Stimulated activated CD8-positive, alpha-beta memory T cell treated with anti-CD3 and anti-CD28 coated beads, Interleukin-15, amount 100 ng/mL, for 24 hours (primary cell): ENCODE measurements at places on chromosomes 4 and X.

DNA sequence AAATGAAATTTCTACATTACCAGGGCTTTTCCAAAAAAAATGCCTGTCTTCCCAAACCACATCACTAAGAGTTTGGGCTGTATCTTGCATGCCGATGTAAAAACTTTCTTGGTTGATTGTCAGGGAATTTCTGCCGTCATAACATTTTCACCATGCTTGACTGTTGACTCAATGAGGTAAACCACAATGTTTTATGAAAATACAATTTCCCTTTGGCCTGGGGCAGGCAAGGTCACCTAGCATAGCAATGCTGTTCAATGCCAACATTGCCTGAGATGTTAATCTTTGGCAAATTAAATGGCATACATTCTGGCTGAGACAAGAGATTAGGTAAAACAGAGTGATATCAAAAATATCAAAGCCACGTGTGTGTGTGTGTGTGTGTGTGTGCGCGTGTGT, 137.1 kb upstream of the TBL1X start:
- no peak for DNase-seq

DNA sequence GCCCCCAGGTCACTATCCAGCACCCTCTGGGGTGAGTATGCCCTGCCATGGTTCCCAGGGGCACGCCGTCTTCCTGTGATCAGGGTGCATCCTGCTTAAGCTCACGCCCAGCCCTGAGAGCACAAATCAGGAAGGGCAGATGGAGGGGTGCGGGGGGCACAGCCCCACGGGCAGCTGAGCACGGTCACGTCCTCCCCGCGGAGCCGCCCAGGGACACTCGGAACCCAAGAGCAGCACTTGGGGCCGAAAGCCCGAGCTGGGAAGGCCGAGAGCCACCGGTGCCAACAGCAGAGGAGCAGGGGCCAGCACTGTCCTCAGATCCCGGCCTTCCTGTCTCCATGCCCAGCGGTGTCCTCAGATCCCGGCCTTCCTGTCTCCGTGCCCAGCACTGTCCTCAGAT, 21.5 kb downstream of the NELFA start:
- DNase-seq, result no peak

- no peak for DNase-seq
Observed at GRCh38 chr4:150173432-150173861, 95.2 kb downstream of the DCLK2 start.

DNA sequence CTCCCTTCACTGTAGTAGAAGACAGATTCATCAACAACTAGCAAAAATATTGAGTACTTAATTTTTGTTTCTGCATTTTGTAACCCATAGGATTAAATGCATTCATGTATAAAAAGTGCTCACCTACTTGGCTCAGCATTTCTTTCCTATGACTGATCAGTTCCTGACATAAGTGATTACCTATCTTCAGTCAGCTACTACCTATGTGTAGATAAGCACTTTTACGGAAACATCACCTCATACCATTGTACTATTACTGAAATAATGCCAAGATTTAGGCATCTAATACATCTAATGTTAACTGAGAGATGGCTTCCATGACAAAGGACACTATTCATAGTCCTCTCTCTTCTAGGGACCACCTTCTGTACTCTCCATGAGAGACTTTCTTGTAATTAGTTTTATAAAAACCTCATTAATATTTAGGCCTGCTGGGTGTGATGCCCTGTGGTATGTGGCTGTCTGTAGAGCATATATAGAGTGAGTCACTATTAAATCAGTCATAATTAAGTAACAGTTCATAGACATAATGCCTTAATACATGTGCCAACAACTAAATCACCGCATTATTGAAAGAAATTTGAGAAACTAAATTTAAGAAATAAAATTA, 147.0 kb downstream of the PDGFC start:
- no peak for DNase-seq

DNA sequence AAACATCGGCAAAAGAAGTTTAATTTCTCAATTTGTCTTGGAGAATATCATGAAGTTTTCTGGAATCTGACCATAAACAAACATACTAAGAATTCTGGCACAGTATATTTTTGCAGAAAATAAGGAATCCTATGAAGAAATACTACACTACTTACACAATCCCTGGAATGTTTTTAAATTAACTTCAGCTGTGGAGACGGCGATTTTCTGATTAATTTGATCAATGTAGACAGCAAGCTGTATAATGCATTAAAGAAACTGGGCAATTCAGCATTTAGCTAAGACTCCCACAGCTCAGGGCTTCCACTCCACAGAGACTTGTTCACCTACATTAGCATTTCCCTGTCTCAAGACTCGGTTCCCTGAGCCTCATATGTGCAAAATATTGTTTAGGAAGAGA, 12.2 kb downstream of the EGFL6 start:
- DNase-seq, result no peak

- no peak for DNase-seq
Observed at GRCh38 chrX:25204182-25204581, 188.4 kb upstream of the ARX start.

DNA sequence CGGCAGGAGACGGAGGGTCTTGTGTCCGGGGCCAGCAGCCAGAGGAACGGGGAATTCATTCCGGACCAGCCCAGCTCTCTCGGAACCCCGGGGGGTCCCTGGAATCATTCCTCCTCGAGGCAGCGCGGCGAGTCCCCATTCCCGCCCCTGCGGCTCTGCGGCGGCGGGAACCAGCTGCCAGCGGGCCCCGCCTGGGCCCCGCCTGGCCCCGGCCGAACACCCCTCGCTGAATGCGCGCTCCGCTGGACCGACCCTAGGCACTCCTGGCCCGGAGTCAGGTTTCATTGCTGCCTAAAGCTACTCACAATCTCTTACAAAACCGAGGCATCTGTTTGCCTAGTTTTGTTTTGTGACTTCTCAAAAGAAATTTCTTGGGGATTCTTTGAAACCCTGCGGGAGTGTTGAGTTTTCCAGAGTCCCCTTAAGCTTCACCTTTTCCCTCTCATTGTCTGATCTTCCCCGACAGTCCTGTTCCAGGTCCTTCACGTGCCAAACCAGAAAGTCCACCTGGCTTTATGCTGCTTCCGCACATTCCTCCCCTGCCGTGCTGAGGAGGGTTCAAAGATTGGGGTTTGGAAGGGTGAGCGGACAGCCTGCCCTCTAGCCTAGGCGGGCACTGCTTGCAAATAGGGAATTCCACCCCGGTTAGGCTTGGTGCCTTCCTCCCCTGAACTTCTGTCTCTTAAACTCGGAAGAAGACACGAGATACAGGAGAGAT, 789 bp downstream of the ARHGAP10 start:
- no peak for DNase-seq

GRCh38 chr4:157918036-157918832, 254.6 kb downstream of the GASK1B start:
- DNase-seq, result no peak
